Activated CD8-positive, alpha-beta memory T cell treated with anti-CD3 and anti-CD28 coated beads for 1 hour (primary cell): ENCODE measurements at places on chromosomes 1 and 21.

DNA sequence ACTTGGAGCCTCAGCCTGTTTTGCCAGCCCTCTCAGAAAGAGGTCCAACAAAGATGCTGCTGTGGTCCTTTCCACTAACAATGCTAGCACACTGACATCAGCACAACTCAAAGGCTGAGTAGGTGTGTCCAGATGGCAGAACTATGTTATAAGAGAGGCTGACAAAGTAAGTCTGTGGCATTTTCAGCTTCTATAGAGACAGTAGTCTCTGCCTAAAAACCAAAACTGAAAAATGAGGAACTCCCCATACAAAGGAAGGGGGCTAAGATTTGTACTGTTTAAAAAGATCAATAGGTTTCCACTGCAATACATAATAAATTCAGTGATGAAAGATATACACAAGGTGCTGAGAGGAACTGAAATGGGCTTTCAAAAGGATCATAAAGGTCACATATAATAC is 12.3 kb downstream of the ERO1B start:
- no peak for DNase-seq

DNA sequence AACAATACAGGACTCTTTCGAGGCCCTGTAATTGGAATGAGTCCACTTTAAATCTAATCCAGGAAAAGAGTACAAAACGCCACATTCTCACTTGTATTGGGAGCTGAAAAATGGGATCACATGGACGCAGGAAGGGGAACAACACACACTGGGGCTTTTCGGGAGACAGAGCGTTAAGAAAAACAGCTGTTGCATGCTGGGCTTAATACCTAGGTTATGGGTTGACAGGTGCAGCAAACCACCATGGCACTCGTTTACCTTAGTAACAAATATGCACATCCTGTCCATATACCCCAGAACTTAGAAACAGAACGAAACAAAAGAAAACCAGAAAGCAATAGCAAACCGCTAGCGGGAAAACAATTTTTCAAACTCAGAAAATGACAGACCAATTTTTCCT is 1532.7 kb upstream of the TPTE start:
- no peak for DNase-seq

DNA sequence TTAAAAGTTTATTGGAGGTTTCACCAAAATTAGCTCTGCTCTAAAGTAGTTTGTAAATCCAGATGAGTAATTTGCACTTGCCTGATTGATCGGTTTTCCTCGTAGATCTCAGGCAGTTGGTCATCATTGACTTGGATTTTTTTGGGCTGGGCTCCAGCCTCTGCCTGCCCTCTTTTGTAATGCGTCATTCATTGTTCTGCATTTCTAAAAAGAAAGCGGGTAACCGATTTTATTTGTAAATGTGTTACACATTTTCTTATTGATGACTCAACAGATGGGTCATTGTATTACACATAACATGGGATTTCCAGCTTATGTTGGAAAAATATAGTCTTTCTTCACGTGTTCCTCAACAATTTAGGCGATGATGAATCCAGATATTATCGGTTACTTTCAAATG is 5.5 kb downstream of the ETS2 start:
- no peak for DNase-seq

- DNase-seq, result no peak
These were observed 11.8 kb upstream of the DENND1B start for GRCh38 chr1:197787056-197787455.

GRCh38 chr1:209585672-209586071 is 2.2 kb downstream of the CAMK1G start:
- no peak for DNase-seq

GRCh38 chr1:231338270-231339128 is at the start of gene SPRTN:
Gene SPRTN (plus strand): TSS chr1:231338293. CDS start chr1:231338384, 91 bp downstream.
- no peak for DNase-seq

DNA sequence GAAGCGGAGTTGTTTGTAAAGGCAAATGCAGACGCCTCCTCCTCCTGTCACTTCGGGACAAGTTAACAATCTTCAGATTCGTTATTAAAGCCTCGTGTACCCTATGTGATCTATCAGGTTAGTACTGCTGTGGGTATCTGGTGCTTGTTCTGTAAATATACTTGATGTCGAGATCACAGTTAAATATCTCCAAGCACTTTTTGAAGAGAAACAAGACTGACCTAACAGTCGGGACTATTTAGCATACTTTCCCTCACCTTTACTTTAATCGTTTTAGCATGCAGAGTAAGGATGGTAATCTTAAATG is 710 bp downstream of the KLHL20 start:
- no peak for DNase-seq

DNA sequence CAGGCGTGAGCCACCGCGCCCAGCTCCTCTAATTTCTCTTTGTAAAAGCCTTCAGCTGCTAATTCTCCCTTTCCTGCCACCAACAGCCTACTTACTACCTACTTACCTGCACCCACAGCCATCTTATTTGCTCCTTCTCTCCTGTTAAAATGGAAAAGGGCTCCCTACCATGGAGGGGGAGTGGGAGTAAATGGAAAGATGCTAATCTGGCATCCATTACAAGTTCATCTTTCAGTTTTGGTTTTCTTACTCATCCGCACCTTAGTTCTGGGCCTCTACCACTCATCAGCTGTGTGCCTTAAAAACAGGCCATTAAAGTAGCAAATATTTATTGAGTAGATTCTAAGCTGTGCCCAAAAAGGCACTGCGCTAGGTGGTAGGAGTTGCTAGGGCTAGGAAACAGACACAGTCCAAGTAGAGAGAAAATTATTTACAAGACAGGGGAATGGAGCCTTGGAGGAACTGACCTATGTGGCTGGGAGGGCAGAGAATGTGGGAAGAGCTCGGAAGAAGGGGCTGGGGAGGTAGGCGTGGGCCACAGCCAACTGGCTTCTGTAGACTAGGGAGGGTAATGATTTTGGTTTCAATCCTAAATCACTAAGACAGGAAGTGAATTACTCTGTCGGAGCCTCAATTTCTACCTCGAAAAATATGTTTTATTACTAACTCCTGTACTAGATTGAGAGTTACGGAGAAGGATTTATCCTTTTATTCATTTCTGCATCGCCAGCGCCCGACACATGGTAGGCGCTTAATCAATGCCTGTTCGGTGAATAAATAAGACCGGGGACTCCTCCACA is 685 bp upstream of the DDI2 start:
- no peak for DNase-seq
